GM04503 (cell line): ENCODE measurements at places on chromosomes 4 and X.

DNA sequence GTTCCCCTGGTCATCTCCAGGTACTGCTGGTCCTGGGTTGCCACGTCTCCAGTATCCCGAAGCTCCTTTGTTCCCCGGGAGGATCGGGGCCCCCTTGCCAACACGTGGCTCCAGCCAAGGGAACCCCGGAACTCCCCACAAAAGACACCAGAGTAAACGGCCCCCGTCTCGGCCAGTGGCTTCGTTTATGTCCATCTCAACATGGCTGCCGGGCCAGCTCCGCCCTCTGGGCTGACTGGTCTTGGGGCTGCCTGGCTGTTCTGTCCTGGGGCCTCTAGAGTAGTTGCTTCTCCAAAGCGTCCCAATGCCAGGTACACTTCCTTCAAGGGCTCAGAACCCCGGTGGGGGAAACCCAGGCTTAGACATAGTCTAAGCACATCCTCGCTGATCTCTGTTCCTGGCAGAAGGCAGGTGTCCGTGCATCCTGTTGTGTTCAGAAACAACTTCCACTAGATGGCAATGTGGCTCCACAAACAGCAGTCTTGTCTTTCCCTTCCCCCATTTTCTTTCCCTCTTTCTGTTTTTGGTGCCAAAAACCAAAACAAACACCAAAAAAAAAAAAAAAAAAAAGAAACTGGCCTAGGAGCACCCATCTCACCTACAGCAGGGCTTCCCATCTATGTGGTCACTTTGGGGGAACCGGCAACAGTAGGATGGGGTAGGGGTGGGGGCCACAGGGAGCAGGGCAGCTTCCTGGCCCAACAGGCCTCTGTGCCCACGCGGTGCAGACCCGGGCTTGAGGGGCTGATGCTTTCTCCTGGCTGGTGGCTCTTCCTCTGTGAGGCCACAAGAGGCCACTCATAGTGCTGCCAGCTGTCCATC lies 35.3 kb downstream of the NBDY start:
- DNase-seq = peak; percentile 57

- no peak for DNase-seq
Observed at GRCh38 chr4:129246145-129246544, 150.2 kb downstream of the C4orf33 start.

GRCh38 chr4:83851261-83852084 lies 315.6 kb downstream of the GPAT3 start:
- no peak for DNase-seq

DNA sequence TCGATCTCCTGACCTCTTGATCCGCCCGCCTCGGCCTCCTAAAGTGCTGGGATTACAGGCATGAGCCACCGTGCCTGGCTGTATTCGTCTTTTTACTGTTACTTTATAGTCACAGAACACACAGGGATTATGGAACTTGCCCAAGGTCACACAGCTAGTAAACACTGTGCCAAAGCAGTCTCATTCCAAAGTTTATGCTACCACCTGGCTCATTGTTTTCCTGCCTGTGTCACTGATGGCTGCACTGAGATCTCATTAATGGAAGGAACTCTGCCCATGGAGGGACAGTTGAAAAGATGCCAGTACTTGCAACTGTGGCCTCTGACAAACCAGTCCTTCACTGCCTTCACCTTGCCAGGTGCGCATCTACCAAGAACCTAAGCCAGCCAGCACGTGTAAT lies 517.7 kb downstream of the BCOR start:
- DNase-seq = no peak

GRCh38 chrX:154015581-154016264 lies 4.0 kb downstream of the IRAK1 start:
- DNase-seq = no peak

- no peak for DNase-seq
Observed at GRCh38 chr4:39365360-39365759, 802 bp downstream of the RFC1 start.

GRCh38 chr4:61200916-61201526 lies 895 bp downstream of the ADGRL3 start:
- DNase-seq = no peak

- DNase-seq = no peak
Observed at GRCh38 chrX:15167826-15168225, 102.1 kb downstream of the ASB9 start.

DNA sequence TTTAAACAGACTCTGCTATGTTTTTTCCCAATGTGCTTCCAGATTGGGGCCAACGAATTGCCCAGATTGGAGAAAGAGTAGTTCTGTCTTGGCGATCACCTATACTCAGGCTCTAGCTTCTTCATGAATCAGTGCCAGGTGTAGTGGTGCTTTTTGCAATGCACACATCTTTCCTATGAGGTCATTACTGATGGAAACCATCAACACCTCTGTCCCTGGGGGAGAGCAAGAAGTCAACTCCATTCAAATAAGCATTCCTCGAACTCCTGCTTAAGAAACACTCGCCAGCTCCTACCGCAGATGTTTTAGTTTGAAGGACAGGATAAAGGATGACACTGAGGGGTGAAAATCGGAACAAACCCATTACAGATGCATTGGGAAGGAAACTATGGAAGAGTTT lies 156.5 kb upstream of the DKK2 start:
- no peak for DNase-seq

- no peak for DNase-seq
Observed at GRCh38 chrX:22406201-22406737, 133.6 kb downstream of the CBLL2 start.

- DNase-seq = no peak
Observed at GRCh38 chr4:151669990-151670389, 90.8 kb downstream of the GATB start.

- DNase-seq = peak; percentile 47
Observed at GRCh38 chr4:185573651-185574199, 38.4 kb upstream of the PDLIM3 start.
